ENCODE measurements at places on chromosomes 3 and 15. TPM values are rescaled to one million over a fixed set of nuclear protein-coding genes. Genes with fewer than 3 reads are reported as not detected.

The GOLGA6L10 gene
- 0.45 TPM for total RNA-seq

GRCh38 chr15:42576776-42577175 lies 1.4 kb downstream of the STARD9 start:
- ATAC-seq: no peak

GRCh38 chr3:174777813-174778212 lies 81.3 kb upstream of the NAALADL2 start:
- ATAC-seq: peak; percentile 65

The CD276 gene
- total RNA-seq: 48.2 TPM

GRCh38 chr15:87354661-87355410 lies 901.7 kb downstream of the NTRK3 start:
- ATAC-seq: no peak

DNA sequence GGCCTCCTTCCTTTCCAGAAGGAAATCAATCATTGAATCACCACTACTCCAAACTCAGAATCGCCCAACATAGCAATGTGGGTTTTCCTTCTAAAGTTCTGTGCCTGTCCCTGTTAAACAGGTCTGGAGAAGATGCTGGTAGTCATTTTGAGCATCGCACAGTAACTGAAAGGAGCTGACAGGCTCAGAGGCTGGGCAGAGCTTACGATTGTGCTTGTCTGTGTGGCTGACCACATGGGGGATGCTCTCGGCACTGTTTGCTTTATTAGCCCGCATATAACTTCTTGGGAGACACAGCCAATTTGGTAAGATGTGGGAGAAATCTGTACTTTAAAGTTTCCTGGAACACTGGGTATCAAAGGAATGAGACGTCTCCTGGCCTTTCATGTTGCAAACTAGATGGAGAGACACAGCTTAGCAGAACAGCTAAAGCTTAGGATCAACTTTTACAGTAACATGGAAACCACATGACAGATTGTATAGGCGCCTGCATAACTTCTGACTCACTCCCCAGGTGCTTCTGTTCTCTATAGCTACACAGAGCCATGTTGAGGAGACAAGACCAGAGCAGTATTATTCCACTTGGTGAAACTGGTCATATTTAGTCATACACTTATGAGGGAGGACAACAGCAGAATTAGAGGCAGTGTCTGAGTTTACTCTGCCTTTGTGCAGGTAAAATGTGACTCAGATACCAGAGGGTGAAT lies 374.1 kb downstream of the RORA start:
- ATAC-seq: no peak

DNA sequence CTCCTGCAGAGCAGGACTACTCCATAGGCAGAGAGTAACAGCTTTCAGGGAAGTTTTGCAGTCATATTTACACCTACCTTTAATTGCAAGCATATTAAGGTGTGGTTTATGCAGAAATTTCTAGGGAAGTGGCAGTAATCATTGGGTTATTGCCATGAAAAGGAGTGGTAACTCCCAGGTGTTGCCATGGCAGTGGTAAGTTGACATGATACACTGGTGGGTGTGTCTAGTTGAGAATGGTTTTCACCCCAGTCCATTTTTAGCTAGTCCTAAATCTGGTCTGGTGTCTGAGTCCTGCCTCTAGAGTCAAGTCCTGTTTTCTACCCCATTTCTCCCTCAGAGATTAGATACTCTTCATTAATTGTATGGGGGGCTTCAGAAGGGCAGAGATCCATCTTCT lies 128.4 kb upstream of the GMNC start:
- no peak for ATAC-seq

The MYL3 gene
- not detected for total RNA-seq

GRCh38 chr3:4830586-4830914 lies 148.7 kb upstream of the BHLHE40 start:
- no peak for ATAC-seq

The PDCD10 gene
- total RNA-seq: 77.8 TPM

The ZNF660 gene
- total RNA-seq: 3.3 TPM
